ENCODE measurements at places on chromosomes 2 and 18.

GRCh38 chr2:234363011-234363487 lies 133.8 kb downstream of the ARL4C start:
- no peak for DNase-seq

DNA sequence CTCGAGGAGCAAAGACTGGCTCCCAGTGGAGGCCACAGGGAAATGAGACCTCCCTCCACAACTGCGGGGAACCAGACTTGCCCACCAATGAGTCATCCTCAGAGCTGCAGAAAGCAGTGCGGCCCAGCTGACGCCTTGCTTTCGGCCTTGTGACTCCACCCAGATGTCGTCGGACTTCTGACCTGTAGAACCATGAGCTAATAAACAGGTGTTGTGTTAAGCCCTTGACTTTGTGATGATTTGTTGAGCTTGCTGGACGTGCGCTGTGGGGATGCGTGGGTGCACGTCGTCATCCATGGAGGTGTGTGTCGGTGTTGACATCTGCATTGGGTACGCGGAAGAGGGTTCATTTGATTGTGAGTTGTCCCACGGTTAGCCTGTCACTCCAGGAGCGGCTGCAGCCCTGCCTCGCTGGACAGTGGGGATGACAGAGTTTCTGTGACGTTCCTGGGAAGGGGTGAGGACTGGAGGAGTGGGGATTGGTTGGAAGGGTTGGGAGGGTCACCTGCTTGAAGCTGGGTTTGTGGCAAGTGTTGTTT lies 154.1 kb downstream of the SH3BP4 start:
- no peak for DNase-seq

- no peak for DNase-seq
Measured at GRCh38 chr2:195535911-195536522, 121.0 kb upstream of the SLC39A10 start.

DNA sequence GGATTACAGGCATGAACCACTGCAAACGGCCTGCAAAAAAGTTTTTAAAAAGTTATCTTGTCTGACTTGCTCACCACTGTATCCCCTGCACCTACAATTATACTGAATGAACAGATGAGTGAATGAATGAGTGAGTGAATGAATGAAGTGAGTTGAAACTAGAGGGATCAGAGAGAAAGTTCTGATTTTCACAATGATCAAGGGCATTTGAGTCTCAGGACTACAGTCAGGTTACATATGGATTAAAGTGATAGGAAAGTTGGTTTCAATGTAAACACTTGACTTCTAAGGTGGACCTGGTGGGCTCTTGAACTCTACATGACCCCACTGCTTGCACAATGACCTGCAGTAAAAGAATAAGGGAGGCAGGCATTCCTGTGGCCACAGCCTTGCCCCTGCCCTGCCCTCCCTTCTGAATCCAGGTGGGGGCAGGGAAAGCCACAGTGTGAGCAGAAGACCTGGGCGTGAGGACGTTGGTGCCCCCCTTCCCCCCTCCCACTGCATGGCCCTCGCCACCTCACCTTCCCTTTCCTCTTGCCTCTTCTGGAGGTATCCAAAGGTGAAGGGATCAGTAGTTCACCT lies 10.7 kb downstream of the C2orf80 start:
- peak; percentile 30 for DNase-seq

- no peak for DNase-seq
Measured at GRCh38 chr2:241315879-241316631, at the start of gene SEPTIN2. TSS of gene SEPTIN2 (plus strand) at chr2:241315925. CDS start at chr2:241324233, 8,308 bp downstream.

DNA sequence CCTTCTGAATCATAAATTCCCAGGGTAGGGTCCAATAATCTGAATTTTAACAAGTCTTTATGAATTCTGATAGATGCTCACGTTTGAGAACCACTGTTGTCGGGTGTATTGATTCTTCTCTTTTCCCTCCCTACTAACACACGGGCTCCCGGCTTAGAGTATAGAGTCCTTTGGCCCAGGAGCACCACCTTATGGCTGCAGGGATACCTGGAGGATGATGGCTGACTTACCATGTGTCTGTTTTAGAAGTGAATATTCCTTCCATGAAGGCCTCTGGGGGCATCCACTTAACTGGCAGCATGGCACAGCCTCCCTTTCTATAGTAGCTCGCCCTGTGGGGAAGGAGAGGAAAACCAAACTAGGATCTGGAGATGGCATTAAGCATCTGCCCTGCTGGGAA lies 91.7 kb downstream of the CLIP4 start:
- DNase-seq: no peak

DNA sequence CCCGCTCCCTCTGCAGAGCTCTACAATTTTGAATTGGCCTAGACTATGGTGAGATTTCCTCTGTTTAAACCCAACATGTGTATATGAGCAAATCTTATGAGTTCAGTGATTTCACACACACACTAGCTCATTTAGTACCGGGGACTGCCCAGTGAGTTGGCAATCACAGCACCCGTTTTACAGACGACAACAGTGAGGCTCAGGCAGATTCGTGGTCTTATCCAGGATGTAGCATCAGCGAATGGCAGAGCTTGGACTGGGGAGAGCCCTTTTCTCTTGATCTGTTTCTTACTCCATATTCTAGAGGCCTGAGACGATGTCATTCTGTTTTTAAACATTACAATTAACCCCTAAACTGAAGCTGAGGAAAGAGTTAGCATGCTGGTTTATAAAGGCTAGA lies 419.9 kb downstream of the NBAS start:
- DNase-seq: no peak

GRCh38 chr2:73323551-73323950 lies 30.2 kb upstream of the EGR4 start:
- no peak for DNase-seq
